ENCODE measurements at places on chromosomes 3 and 15.

- DNase-seq = no peak
Measured at GRCh38 chr15:65059369-65059750, 8.4 kb downstream of the RASL12 start.

DNA sequence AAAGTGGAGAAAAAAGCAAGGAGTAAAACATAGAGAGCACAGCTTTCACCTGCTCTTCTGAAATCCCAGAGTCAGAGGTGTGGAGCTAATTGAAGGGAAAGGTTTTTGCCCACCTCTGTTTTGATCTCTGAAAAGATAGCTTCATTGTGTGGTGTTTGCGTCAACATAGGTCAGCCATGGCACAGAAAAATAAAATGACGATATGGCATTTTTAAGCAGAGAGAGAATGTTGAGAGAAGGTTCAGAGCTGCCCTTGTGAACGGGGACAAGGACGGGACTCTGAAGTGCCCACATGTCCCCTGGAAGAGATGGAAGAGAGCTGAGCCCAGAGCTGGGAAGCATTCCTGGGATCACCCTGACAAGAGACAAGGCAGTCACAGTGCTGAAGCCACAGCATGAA, 249.4 kb upstream of the PLSCR5 start:
- no peak for DNase-seq

- no peak for DNase-seq
Measured at GRCh38 chr3:122716667-122717066, 36.0 kb downstream of the PARP14 start.

- no peak for DNase-seq
Measured at GRCh38 chr3:36729204-36730056, 34.9 kb downstream of the DCLK3 start.

GRCh38 chr3:50278123-50278879, 586 bp upstream of the LSMEM2 start:
- no peak for DNase-seq

GRCh38 chr15:77033417-77033728, 37.5 kb downstream of the TSPAN3 start:
- DNase-seq = no peak

- DNase-seq = no peak
Measured at GRCh38 chr3:183884097-183884426, 618 bp downstream of the PARL start.

DNA sequence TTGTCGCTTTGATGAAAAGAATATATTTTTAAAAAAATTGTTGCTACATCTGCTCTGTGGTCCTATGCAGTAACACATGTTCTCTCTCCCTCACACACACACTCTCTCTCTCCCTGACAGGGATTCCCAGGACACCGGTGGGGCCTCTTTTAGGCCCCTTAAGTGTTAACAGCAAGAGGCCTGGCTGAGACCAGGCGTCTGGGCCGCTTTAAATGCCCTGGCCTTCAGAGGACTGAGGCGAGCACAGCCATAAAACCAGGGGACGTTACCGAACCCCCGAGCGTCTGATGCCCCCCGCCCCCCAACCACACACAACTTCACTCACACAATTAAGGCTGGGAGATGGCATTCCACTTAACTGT, 1.7 kb downstream of the BNC1 start:
- DNase-seq = no peak

DNA sequence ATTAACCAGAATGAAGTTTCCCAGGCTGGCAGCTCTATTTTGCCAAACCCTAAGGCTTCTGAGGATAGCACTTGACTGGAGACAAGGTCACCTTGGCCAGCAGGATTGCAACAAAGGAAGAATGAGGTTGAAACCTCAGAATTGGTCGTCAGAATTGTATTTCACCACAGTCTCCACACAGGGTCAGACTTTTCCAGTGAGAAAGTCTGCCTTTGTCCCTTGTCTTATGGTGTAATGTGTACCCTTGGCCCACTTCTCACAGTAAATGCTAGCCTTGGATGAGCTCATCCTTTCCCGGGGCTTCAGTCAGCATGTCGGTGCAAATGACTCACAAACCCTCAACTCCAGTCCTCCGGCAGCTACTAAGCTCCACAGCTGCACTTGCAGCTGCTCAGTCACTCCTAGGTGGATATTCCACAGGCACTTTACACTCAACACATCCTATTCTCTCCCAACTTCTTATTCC, 19.7 kb downstream of the SSR3 start:
- DNase-seq = no peak

DNA sequence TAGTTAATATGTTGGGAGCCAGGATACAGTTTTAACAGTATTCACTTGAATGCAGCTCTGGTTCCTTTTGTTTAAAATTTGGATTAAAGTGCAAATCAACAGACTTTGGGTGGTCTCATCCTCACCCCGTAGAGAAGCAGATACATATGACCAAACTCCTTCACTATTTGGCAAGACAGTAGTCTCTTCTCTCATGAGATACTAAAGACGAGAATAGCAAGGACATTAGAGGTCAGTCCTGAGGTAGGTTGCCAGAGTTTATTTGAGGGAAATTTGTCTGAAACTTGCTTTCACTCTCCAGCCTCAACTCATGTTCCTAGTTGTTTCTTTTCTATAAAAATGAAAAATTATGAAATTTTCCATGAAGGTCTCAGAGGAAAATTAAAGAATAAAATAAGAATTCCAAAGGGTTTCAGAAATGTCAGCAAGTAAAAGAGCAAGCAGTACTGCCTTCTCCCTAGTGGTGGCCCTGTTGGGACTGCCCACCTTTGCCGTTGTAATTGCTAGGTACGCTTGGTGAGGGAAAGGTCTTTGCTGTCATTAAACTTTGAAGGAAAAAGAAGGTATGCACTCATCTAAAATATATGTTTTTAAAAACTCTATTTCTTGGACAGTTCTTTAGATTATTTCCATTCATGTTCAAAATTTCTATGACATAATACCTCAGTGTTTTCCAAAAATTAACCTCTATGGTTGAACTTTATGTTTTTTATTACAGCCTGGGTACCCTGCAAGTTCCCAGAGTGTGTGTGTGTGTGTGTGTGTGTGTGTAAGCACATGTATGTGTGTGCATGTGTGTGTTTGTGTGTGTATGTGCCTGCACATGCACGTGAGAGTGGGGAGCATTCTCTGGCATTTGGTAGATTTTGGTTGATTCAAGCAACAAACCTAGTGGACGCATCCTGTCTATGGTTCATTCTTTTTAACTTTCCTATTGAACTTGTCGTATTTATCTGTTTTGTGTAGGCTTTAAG, 111.4 kb downstream of the CMSS1 start:
- no peak for DNase-seq

DNA sequence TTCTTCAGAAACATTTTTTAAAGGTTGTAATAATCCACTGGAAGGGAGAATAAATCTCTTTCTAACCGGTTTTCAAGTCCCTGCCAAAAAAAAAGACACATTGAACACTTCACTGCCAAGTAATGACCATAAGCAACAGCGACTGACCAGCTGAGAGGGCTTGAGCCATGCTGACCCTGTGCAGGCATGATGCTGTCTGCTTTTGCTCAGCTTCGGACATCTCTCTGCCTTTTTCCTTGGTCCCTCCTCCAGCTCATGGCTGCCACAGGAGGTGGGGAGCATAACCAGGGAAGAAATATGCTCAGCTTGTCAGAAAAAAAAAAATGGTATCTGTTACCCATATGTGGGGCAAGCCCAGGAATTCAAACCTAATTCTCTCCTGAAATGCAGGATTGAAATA, 1.5 kb downstream of the IGSF10 start:
- no peak for DNase-seq

DNA sequence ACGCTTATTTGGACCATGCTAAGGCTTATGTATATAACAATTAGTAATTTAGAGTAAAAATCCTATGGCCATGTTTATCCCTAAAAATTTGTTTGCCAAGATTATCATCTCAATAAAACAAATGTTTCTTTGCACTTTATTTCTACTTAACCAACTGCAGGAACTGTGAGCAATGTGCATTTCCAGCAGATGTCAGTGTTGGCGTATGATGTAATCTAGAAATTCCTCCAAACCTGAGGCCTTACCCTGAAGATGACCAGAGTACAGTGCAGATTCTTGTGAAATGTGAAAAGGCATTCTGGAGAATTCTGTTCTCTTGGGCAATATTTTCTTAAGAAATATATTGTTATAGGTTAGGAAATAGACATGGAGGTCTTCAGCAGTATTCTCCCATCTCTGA, 205.9 kb downstream of the MBNL1 start:
- DNase-seq = no peak

- DNase-seq = no peak
Measured at GRCh38 chr15:41493902-41494189, 172 bp downstream of the ITPKA start.

DNA sequence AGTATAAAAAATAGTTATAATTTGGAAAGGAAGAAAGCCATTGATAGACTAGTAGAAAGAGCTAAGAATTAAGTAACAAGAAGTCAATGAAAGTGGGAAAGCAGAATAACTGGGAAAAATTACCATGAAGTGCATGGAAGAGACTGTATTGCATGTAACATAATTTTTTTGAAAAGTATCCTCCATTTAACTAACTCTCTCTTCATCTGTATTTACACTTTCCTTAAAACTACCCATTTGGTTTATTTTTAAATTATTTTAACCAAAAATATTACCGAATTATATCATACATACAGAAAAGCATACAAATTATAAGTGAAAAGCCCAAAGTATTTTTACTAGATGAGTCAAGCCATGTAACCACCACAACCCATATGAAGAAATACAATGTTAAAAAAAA, 1009.9 kb upstream of the SEMA6D start:
- no peak for DNase-seq

DNA sequence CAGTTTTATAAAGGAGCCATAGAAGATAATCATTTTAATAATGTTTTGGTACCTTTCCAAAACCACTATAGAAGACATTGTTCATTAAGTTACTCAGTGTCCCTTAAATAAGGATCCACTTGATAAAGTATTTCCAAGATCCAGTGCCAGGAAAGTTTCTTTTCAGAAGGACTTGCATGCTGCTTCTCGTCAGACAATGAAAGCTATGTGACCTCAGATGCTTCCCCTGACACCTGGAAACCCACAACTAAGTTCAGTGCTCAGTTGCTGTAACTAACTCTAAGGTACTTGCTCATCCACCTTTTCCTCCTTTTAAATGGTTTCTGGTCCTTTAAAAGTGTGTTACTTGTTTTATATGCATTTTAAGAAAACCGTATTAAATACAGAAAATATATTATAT, 7.3 kb downstream of the SSR3 start:
- DNase-seq = no peak

DNA sequence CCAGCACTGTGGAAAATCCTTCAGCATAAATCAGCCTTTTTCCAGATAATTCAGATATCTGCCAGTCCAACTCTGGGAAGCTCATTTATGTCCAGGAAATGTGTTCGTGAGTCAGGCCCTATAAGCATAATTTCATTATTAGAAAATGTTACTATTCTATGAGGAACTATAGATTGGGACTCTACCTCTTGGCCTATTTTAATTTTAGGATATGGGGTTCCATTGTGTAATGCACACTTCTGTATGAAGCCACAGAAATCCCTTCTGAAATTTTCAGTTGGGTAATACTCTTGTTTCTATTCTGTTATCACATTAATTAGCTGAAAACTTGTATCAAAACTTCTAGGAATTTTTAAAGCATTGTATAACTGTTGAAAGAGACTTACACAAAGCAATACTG, 43.9 kb upstream of the IL12A start:
- no peak for DNase-seq

DNA sequence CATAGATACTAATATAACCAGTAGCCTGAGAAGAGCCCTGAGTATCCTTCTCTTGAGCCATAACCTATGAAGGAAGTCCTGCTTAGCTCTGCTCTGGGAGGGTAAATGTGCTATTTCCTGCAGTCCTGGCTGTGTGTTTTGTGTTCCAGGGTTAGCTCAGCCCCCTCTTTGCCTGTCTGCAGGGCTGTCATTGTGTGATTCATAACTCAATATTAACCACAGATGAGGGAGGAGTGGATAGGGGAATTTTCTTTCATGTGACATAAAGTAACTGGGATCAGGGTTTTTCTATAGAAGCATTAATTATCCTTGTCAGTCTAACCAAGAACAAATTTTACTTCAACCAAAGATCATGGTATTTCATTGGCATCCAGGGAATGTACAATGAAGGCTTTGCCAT, 183.3 kb upstream of the ZBTB20 start:
- DNase-seq = no peak

DNA sequence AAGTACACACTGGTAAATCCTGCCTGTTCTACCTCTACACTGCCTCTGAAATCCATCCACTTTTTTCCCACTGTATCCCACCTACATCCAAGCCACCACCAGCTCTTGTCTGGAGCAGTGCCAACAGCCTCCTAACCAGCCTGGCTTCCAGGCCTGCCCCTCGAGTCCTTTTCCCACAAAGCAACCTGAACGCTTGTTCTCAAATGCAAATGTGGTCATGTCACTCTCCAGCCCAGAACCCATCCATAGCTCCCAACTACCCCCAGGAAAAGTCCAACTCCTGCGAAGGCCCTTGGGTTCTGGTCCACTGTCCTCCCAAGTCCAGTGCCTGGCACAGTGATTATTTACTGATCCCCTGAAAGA, 83.8 kb downstream of the SEMA5B start:
- no peak for DNase-seq

DNA sequence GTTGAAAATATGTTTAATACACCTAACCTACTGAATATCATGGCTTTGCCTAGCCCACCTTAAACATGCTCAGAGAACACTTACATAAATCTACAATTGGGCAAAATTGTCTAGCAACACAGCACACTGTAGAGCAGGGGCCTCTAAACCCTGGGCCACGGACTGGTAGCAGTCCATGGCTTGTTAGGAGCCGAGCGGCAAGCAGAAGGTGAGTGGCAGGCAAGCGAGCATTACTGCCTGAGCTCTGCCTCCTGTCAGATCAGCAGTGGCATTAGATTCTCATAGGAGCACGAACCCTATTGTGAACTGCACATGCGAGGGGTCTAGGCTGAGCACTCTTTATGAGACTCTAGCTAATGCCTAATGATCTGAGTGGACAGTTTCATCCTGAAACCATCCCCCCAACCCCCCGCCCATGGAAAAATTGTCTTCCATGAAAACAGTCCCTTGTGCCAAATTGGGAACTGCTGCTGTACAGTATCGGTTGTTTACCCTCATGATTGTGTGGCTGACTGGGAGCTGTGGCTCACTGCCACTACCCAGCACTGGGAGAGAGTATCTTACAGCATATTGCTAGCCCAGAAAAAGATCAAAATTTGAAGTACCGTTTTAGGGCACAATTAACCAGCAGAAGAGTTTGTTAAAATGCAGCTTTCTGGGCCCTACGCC, 26.1 kb downstream of the CMSS1 start:
- DNase-seq = no peak

- DNase-seq = no peak
Measured at GRCh38 chr3:161081633-161082032, 23.5 kb downstream of the B3GALNT1 start.

Data from iPS DF 19.7 (cell line).